ENCODE measurements at places on chromosomes 3 and 15.

GRCh38 chr3:9101286-9101685 lies 138.0 kb upstream of the RAD18 start:
- no peak for DNase-seq

GRCh38 chr3:103513003-103513402 lies 1078.2 kb downstream of the ZPLD1 start:
- no peak for DNase-seq

- no peak for DNase-seq
These were observed 368.0 kb downstream of the NAALADL2 start for GRCh38 chr3:175227126-175227525.

DNA sequence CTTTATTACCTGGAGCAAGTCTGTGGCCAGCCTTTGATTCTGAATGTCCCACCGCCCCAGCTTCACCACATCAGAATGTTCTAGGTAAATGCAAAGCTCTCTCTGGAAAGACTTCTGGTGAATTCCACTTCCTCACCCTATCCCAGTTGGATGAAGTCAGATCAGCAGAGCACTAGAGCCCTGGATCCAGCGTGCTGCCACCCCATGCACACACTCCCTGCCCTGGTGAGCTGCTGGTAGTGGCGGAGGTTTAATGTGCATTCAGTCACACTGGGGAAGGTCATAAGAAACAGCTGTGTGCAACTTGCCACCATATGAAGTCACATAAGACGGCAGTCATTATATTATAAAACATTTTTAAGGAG lies 16.3 kb upstream of the SLC41A3 start:
- no peak for DNase-seq

GRCh38 chr15:67815036-67815592 lies 10.2 kb upstream of the SKOR1 start:
- DNase-seq = no peak
